NCI-H1417 treated with DMSO at 0.1 percent for 48 hours (cell line): ENCODE measurements at places on chromosomes 6 and 20.

- no peak for DNase-seq
Measured at GRCh38 chr6:2129182-2129621, 116.2 kb downstream of the GMDS start.

DNA sequence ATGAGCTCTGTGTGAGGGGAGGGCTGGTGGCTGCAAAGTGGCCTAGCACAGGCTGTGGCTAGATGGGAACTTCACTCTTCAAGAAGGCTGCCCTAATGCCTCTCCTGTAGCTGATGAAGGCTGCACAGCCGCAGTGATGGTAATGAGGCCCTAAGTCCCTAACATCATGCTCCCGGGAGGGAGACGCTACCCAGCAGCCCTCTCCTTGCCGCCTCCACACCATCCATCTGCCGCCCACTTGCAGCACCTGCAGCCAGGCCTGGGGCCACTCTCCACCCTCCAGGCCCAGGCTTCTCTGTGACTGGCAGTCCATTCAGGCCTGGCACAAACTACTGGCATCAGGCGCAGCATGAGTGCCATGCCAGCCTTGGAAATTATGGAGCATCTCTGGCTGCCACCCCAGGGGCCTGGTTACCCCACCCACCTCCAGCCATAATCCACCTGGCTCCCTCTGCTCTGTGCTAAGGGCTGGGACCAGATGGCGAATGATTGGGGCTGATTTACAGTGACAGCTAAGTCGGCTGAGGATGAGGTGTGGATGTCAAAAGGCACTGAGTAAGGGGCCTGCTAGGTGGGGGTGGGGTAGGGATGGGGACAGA, 284.2 kb downstream of the LRFN2 start:
- no peak for DNase-seq

- no peak for DNase-seq
Measured at GRCh38 chr6:15515226-15515625, 147.6 kb downstream of the DTNBP1 start.

- no peak for DNase-seq
Measured at GRCh38 chr6:56764081-56764566, 121.4 kb upstream of the DST start.

GRCh38 chr20:44023515-44024371, 109.1 kb downstream of the TOX2 start:
- no peak for DNase-seq

DNA sequence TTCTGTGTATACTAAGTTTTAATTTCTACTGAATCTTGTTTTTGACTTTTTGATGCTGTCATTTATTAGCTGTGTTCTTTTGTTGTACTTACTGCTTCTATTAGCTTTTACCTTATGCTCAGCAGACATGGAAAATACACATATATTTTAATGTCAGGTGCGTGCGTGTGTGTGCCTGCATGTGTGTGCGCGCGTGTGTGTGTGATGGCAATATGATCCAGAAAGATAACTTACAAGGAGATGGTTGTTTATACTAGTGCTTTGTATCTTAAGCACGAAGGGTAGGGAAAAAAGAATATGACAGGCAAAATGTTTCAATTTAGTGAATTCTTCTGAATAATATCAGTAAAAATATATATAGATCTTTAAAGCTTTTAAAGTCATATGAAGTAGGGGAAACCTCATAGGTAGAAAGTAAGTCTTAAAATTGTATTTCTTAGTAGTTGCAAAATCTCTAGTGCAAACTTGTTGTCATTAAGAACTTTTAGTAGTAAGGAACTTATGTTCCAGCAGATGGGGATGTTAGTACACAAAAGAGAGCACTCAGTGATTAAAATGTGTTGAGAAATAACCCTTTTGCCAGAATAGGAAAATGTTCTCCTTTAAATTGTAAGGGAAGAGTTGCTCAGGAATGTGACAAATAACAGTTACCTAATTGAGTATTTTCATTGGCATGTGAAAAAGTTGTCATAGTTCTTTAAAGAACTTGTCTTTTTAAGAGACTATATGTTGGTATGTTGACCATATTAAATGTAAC, 13.2 kb downstream of the QKI start:
- DNase-seq = no peak

- no peak for DNase-seq
Measured at GRCh38 chr20:49961413-49961812, 21.4 kb upstream of the SNAI1 start.

- no peak for DNase-seq
Measured at GRCh38 chr20:3092611-3093379, 8.3 kb upstream of the AVP start.

- DNase-seq = no peak
Measured at GRCh38 chr6:134873500-134874388, 76.2 kb downstream of the ALDH8A1 start.

GRCh38 chr6:3534599-3534998, 77.7 kb upstream of the SLC22A23 start:
- no peak for DNase-seq

GRCh38 chr20:6473197-6473596, 294.3 kb upstream of the BMP2 start:
- DNase-seq = no peak

GRCh38 chr20:50309280-50309763, 118.7 kb downstream of the CEBPB start:
- no peak for DNase-seq

DNA sequence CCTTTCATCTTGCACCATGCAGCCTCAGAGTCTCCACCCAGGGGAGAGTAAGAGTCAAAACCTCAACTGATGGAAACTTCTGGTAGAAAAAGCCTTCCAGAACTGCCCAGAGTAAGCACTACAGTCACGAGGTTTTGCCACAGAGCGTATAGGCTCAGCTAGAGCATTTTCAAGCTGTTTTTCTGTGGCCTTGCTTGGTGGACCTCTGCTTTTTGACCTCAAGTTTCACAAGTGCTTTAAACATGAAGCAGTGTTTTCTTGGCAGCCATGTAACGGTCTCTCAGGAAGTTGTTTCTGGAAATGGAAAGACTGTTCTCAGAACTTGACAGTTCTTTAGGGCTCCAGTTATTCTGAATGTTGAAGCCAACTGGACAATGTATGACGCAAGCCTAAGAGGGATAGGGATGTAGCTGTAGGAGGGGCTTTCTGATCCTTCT, 146.5 kb downstream of the ZDHHC14 start:
- no peak for DNase-seq

DNA sequence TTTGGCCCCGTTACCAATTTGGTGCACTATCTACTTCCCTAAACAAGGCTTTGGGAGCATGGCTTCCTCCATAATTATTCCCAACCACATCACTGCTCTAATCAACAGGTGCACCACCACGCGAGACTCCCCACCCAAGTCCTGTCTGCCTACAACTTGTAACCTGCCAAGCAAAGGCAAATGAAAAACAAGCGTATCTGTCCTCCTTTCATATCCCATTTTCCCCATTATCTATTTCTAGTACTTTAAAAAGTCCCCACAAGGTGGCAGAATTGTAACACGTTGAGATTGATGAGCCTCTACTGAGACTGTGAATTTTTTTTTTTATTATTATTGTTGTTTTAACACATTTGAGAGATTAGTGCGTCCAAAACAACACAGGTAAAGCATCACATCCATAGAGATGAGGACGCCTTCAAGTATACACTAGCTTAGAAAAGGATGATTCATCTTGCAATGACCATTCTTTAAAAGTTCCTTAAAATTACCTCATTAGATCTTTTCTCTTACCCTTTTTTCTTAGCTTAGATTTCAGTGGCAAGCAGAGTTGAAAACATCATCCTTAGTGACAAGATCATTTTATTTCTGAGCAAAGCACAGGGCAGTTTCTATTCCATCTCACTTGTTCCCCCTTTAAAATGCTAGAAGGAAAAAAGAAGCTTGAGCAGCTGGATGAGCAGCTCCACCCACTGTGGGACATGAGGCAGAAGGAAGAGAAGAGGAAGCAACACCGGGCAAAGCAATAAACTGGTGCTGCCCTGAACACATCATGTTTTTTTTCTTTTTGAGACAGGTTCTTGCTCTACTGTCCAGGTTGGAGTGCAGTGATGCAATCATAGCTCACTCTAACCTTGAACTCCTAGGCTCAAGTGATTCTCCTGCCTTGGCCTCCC, 210.8 kb downstream of the ARHGAP18 start:
- DNase-seq = no peak

DNA sequence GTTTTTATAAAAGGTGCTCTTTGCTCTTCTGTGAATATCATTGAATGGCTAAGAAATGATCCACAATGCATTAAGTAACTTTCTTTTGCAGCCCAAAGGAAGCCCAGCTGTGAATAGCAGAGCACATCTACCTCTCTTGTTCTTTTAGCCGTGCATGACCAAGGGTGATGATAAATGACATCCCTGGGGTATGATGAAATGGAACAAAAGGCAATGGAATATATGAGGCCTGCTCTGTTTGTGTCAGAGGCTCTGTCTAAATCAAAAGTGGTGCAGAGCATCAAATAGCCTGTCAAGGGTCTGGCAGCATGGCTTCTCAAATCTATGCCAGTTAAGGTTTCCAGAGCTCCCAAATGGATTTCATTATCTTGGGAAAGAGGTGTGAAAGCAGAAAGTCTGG, 362.6 kb upstream of the RNF217 start:
- no peak for DNase-seq

DNA sequence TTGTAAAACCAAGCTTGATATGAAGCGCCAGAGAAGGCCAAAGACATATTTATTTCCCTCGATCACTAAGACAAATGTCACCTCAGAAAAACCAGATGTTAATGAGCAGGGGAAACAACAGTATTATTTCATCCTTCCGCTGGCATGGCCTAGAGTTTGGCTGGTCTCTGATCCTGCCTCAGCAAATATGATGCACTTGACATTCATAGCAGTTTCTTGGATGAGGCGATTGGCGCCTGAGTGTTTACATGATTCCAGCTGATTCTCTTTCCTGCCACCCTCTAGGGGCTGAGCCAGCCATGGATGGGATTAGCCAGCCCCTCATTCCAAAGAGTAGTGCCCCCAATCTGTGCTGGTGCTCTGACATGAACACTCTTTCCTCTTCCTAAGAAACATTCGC, 67.9 kb downstream of the STMND1 start:
- DNase-seq = no peak

- no peak for DNase-seq
Measured at GRCh38 chr20:36984257-36984638, 32.7 kb upstream of the SAMHD1 start.

- DNase-seq = no peak
Measured at GRCh38 chr6:160132776-160133338, 11.2 kb downstream of the SLC22A1 start.

GRCh38 chr20:9053108-9053507, 15.8 kb upstream of the PLCB4 start:
- no peak for DNase-seq

- DNase-seq = no peak
Measured at GRCh38 chr6:63636518-63637021, 968 bp downstream of the PHF3 start.

GRCh38 chr6:63537201-63537958, 34.9 kb upstream of the LOC128125822 start:
- no peak for DNase-seq

- no peak for DNase-seq
Measured at GRCh38 chr20:23966298-23966697, 22.3 kb downstream of the GGTLC1 start.

- no peak for DNase-seq
Measured at GRCh38 chr6:18441251-18441979, 54.3 kb downstream of the RNF144B start.

GRCh38 chr6:103872233-103872632, 987.5 kb downstream of the HACE1 start:
- DNase-seq = no peak

- DNase-seq = no peak
Measured at GRCh38 chr6:111427341-111428116, 55.5 kb downstream of the REV3L start.

DNA sequence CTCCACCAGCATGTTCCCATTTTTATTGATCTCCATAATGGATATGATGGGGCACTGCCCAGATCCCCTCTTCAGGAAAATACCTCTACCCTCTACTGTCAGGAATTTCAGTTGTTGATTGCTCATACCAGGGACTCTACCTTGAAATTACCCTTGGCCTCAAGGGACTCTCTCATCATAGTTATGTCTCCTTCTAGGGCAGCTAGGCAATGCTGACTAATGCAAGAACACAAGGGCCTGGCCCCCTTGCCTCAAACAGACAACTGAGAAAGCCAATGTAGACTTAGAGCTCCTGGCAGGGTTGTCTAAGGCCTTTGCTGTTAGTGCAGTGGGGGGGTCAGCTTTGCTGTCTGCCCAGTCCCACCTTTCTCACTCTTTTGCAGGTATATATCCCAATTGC, 493.1 kb downstream of the BTBD3 start:
- no peak for DNase-seq
